ENCODE measurements at places on chromosomes 1 and 21.

GRCh38 chr1:207971331-207972219 lies 60.6 kb upstream of the CD34 start:
- DNase-seq, result no peak

DNA sequence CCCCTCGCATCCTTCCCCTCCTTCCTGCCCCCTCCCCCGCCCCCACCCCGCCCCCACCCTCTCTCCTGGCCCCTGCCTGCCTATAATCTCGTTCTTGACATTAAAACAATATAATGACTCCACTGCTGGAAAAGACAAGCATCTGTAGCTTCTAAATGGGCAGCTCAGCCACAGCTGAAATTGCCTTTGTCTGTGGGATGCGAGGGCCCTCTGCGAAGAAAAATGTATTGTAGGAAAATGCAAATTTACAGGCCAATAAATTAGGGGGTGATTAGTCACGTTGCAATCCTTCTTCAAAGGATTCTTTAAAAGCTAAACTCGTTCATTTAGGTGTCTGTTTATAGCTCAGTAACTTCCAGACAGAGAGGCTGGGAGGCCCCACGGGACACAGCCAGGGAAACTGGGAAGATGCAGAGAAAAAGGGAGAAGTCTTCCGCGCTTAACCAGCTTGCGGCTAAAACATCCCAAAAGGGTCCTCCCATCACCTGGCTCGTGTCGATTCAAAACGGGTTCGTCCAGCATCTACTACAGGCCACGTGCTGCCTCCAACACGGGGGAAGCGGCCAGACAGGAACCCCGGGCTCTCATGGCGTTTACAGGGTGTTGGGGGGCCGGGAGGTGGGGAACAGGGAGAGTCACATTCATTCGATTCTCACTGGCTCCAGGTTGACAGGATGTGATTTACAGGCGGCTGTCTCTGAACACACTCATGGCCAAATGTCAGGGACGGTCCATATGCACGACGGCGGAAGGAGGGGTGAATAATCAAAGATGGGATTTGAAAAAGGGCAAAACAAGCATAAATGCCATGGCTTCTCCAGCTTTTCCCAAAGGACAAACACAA lies 100.5 kb upstream of the ZBTB40 start:
- DNase-seq, result peak; percentile 19

DNA sequence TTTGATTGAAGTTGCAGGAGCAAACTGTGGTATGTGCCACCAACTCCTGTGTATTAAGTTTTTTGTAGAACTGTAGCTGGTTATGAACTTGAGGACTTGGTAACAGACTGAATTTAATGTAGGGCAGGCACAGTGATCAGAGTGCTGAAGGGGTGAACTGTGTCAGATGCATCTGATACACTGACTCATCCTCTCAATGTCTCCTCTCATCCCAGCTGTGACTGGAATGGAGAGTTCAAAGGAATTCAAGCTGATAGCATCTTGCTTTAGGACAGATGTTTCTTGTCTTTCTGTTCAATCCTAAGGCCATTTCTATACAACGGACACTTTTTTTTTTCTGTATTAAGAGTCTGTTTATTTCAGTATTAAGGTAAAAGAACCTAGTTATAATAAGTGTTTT lies 25.0 kb upstream of the GBP1 start:
- peak; percentile 22 for DNase-seq

DNA sequence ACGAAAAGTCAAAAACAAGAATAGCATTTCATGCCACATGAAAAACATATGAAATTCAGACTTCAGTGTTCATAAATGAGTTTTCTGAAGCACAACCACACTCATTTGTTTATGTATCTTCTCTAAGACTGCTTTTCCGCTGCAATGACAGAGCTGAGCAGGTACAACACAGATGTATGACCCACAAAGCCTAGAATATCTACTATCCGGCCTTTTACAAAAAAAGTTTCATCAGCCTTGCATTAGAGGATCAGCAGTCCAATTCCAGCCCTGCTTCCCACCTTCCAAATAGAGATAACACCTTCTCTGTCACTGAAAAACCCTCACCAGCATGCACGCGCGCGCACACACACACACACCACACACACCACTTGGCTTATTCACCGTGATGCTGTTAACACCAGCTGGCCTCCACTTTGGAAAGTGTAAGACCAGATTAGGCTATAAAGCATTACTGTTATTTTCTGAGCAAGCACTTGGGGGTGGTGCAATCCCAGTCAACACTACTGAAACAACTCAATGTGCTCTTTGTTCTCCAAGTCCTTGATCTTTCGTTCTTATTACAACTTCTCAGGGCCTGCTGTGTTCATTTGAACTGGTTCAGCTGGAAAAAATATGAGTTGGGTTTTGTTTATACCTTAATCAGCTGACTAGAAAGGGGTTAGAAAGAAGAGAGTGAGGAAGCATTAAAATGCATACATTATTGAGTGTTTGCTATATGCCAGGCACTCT lies 90.0 kb downstream of the GLUL start:
- DNase-seq, result peak; percentile 74

DNA sequence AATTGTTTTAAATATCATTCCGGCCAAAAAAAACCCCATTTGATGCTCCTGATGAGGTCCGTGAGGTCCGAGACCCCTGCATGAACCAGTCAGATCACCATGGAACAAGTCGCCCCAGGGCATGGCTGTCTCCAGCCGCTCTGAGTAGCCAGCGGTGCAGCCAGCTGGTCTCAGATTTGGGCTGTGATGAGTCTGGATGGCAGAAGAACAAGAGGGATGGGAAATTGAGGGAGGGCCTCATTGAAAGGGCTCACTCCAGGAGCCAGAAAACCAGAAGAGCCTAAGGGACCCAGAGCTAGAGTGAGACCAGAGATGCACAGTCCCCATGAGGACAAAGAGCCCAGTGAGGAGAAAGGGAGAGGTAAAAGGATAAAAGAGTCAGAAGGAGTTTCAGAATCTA lies 174.0 kb downstream of the TOMM20 start:
- DNase-seq, result no peak

DNA sequence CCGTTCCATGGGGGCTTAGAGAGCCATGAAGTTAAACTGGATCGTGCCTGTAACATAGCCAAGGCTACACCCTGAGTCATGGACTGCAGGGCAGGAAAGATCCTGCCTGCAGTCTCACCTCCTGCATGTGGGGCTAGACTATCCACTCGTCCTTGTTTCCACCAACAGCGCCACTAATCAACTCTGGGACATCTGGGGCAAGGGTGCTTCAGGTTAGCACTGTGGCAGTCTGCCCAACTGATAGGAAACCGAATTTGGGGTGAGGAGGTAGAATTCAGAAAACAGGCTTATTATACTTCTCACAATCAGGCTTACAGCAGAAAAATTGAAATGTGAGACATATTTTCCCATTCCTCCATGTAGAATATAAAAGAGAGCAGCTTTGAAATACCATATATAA lies 85.2 kb upstream of the ADAM30 start:
- DNase-seq, result no peak

DNA sequence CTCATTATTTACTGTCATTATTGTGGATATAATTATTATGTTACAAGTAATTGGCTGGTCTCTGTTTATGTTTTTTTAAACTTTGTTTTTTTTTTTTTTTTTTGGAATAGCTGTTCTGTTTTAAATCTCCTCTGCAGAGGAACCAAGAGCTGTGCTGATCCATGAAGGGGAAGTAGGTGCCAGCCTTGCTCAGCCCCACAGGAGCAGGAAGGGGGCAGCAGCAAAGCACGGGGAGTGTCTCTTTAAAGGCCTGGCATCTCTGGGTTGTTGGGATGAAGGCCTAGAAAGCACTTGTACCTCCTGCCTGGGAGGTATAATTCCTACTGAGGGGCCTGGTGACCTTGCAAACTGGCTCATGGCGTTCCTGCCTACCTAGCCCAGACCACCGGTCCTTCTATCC lies 2.5 kb upstream of the GRHL3 start:
- DNase-seq, result no peak

DNA sequence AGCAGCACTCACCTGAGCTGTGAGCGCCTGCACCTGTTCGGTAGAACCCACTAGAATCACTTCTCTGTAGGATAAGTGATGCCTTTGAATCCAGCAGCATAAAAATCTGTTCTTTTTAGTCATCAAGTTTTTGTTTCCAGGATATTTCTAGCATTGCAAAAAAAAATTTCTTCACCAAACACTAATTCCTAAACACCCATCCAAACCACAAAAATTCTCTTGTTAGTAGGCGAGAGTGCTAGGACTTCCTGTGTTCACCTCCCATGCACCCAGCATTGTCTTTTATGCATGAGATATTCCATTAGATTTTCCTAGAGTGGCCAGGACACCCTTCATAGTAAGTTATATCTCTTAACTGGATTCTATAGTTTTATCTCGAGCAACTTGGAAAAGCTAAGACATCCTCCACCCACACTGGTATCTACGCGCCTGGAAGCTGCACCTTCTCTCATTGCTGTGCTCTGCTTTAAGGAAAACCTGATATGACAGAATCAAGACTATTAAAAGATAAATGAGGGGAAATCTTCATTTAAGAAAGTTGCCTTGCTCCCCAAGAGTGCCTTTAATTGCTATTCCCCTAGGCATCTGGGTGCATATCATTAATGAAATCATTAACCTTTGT lies 12.3 kb downstream of the SERTAD4 start:
- DNase-seq, result no peak

- DNase-seq, result no peak
Measured at GRCh38 chr1:1600861-1601563, 1.1 kb upstream of the FNDC10 start.
